Activated naive CD4-positive, alpha-beta T cell treated with anti-CD3 and anti-CD28 coated beads, Interleukin-2, amount 50 U/mL, for 72 hours (primary cell): ENCODE measurements at places on chromosomes 12 and 14. TPM values are rescaled to one million over a fixed set of nuclear protein-coding genes. Genes with fewer than 3 reads are reported as not detected.
A peak's percentile ranks its signal among the peaks of the same experiment; 100 is the strongest.

DNA sequence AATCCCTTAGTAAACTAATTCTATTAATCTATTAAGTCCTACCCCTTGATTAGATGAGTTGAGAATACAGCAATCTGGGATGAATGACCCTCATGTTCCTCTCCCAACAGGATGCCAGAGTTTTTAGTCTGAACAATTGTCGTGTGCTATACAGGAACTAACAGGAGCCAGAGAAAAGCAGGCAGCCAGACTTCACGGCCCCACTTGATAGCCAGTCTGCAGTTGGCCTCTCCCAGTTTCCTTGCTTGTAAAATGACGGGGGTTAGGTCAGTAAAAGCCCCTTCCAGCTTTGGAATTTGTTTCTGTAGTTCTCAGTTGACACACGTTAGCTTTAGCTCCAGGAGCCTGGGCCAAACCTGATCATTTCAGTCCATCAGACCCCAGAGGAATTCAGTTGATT is 266.8 kb upstream of the FKBP4 start:
- no peak for DNase-seq

The CYP27B1 gene
- 14.7 TPM for total RNA-seq

DNA sequence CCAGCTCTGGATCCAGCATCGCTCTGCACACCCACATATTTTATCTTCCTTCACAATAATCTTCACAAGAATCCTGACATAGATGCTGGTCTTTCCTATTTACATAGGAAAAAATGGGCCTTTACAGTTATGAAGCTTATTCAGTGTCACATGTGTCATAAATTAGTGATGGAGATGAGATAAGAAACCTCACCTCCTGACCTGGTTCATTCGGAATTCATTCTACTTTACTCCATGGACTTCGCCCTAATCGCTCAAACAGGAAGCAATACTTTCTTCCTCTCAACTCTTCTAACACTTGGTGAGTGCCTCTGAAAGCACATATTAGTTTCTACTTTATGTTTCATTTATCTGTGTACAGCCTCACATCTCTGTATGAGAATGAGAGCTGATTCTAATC is 12.0 kb upstream of the SINHCAF start:
- DNase-seq, result no peak

- no peak for DNase-seq
Measured at GRCh38 chr12:21001778-21002177, 129.2 kb upstream of the SLCO1B1 start.

The ARHGAP9 gene
- total RNA-seq, result 151 TPM

The TAS2R9 gene
- not detected for total RNA-seq

- no peak for DNase-seq
Measured at GRCh38 chr12:3770891-3771290, 18.0 kb upstream of the CRACR2A start.

- DNase-seq, result no peak
Measured at GRCh38 chr12:12835378-12836146, 22.4 kb downstream of the DDX47 start.

- no peak for DNase-seq
Measured at GRCh38 chr14:61661471-61662400, 33.6 kb upstream of the HIF1A start.

DNA sequence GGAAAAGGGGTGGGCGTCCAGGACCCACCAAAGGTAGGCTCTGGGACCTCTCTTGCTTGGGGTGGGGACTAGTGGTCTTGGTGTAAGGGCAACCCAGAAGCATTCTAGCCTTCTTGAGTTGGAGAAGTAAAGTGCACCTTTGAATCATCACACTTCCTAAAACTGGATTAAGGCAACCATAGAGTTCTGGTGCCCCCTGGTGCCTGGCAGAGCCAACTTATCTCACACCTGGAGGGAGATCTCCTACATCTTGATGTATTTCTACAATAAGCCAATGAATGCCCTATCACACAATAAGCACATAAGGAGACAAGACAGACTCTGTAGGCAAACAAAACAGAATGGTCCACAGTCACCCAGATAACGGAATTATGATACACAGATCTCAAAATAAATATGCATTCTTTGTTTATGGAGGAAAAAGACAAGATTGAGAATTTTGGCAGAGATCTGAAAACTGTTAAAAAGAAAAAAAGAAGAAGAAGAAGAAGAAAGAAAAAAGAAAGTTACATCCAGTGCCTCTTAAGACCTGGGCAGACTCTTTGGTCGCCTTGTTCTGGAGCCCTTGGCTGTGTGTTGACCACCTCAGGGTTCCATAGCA is 95.9 kb upstream of the PPP2R5C start:
- no peak for DNase-seq

GRCh38 chr12:53751336-53752191 is at the start of gene CISTR:
Gene CISTR (minus strand): TSS chr12:53751979.
- peak; percentile 28 for DNase-seq

GRCh38 chr12:129371268-129371667 is 518.0 kb downstream of the GLT1D1 start:
- DNase-seq, result no peak

- DNase-seq, result peak; percentile 63
Measured at GRCh38 chr12:54991161-54991990, 6.8 kb upstream of the TESPA1 start.

GRCh38 chr14:25788252-25788651 is 738.3 kb upstream of the STXBP6 start:
- DNase-seq, result no peak

The TMEM30B gene
- 2.1 TPM for total RNA-seq

The DTX1 gene
- 17.3 TPM for total RNA-seq

The SUDS3 gene
- total RNA-seq, result 23.9 TPM

The DNAI7 gene
- total RNA-seq, result not detected

DNA sequence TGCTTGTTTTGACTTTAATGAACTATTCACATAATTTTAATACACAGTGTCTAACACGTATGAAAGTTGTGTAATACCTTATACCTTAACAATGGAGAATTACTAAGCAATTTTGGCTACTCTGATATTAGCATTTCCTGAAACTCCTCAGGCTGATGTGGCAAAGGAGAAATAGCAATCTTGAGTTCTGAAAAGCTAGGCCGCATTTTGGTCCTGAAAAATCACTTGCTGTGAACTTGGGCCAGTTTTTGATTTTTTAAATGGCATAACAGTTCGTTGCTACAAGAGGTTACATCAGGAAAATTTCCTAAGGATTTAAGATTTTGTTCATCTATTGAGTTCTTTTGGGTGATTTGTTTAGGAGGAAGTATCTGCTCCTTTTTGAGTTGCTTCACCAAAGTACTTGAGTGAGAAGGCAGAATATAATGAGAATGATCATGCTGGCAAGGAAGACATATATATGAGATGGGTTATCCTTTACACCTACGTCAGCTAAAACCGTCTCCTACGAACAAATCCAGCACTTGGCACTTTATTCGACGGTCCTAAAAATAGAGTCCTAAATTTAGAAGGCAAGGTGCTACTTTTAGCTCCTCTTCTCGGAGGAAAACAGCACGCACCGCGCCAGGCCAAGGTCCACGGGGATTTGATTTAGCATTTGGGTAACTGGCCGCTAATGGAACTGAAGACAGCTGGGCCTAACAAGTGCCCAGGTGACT is 32.2 kb downstream of the MIA2 start:
- no peak for DNase-seq

DNA sequence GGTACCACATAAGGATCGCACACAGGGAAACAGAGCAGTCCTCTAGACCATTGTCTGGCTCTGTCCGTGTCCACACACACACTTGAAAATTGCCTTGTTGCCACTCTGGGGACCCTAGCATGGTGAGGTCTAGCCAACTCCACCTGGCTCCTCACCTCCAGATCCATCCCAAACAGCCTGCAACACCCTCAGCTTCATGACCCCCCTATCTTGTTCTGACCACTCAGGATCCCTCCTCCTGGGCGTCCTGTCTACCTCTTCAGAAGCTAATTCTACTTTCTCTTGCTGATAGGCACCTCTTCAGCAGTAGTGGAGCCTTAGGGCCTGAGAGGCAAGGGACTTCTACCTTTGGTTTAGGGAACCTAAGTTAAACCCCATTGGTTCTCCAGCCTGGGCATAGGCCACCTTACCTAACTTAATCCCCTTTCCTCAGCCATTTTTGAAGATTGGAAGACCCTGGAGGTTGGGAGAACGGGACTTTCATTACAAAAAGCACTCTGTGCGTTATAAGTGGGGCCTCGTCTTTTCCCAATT is 697 bp upstream of the HOXC5 start:
- DNase-seq, result no peak

The SYCP3 gene
- total RNA-seq, result not detected

The KLRC3 gene
- not detected for total RNA-seq
